Foreskin keratinocyte (primary cell): ENCODE measurements at places on chromosomes 13 and 19.

GRCh38 chr19:41501854-41502253 is 58.9 kb downstream of the ERICH4 start:
- DNase-seq, result no peak

DNA sequence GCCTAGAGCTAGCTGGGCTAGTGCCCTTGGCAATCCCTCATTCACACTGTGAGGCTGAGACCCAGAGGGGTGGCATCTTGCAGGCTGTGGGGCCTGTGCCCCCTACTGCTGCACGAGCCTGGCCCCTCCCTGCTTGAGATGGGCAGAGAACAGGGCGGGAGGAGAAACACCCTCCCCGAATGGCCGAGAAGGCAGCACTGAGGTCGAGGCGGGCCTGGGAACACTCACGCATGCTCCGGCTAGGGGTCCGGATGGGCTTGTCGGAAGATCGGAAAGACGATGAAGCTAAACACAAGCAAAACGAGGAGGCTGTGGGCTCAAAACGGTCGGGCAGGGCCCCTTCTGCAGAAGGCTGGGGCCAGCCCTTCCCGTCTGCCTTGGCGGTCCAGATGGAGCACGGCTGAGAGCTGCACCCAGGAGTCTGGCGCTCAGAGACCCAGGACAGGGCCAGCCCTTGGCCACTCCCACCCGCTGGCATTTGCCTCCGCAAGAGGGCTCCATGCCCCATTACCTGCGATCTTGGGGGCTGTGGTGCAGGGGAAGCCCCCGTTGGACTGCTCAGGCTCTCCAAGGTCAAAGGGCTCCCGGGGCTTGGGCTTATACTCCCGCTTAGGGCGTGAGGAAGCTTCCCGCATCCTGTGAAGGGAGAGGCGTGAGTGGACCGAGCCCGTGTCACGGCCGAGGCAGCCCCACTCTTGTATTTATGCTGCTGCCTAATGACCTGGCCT is 18.9 kb downstream of the MPND start:
- no peak for DNase-seq

- DNase-seq, result no peak
Measured at GRCh38 chr19:34489175-34489574, 7.6 kb downstream of the WTIP start.

- DNase-seq, result no peak
Measured at GRCh38 chr19:56942756-56943155, 102.2 kb upstream of the PEG3 start.
